NCI-H2029 (cell line): ENCODE measurements at places on chromosomes 3 and 15.

DNA sequence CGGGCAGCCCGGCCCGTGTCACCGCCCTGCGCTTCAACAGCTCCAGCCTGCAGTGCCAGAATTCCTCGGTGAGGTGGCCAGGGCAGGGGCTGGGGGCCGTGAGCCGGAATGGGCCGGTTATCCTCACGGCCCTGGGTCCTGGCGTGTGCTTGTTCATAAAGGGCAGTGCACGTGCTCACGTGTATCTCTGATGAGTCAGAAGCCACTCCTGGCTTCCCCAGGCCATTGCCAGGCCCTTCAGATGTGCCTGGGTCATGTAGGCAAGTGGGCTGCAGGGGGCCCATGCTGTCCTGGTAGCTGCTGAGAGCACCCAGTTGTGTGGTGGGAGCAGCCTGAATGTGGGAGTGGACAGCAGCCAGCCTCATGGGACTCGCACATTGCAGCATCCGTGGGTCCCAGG is 29.2 kb downstream of the PLXNA1 start:
- no peak for DNase-seq

DNA sequence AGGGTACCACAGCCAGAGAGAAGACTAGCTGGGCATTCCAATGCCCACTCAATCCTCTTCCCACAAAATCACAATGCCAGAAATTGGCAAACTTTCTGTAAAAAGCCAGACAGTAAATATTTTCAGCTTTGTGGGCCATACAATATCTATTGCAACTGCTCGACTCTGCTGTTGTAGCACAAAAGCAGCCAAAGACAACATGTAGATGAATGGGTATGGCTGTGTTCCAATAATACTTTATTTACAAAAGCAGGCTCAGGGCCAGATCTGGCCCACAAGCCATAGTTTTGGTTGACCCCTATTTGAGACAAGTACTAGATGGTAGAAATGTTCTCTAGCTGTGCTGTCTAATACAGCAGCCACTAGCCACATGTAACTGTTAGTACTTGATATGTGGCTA is 330.9 kb downstream of the ERC2 start:
- DNase-seq, result peak; percentile 49

DNA sequence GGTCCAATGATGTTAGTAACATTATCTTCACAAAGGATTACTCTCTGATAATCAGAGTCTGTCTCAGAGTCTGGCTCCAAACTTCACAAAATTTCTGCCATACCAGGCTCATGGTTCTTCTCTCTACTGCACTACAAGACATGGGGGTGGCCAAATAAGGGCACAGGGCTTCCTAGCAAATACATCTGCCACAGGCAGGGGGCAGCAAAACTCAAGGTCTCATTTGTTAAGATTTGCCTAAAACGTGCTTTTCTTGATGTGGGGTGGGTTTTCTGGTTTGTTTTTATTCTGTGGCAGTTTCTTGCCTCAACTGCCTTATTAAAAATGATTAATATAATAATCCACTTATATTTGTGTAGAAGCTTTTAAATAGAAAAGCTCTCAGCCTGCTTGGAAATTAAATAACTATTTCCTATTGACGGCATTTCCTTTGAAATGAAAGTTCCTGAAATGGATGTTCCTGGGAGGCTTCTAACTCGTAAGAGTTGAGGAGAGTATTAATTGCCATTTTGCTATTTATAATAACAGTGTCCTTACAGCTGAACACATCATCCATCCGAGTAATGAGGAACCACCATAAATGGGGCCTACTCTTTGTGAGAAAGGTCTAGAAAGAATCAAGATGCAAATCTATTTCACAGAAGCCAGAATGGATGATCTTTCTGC is 53.8 kb downstream of the SST start:
- peak; percentile 34 for DNase-seq

DNA sequence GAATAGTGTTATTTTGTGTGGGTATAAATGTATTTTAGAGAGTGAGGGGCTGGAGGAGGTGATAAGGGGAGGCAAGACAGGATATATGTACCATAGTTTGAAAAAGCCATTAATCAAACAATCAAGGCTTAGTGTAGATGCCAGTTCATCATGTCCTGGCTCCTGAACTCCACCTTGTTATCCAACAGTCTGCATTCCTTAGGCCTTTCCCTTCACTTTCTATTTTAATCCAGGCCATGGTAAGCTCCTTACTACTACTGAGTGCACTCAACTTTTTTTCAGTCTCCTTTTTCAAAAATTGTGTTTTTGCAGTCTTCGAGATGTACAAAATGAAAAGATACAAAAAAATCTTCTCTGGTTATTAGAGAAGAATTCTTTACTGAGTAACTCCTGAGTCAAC is 700.5 kb upstream of the NAALADL2 start:
- no peak for DNase-seq

DNA sequence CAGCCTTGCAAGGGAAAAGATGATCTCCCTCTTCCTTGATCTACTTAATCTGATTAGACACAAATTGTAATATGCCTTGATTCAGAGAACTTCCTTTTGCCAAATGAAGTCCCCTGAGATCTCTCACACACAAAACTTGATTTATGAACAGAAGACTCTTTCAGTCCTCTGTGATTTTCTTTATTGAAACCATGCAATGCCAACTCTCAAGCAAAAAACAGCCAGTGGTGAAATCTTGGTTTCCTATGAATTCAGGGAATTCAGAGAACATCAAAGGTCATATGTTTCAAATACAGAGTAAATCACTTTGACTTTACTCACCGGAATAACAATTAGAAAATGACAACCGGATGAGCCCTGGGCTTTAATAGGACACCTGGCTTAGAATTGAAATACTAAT is 211.7 kb downstream of the ABHD5 start:
- DNase-seq, result no peak

GRCh38 chr15:87573039-87573438 is 683.5 kb downstream of the NTRK3 start:
- no peak for DNase-seq
